Stimulated activated CD4-positive, alpha-beta T cell treated with anti-CD3 and anti-CD28 coated beads, Interleukin-4, amount 100 ng/mL, for 1 hour (primary cell): ENCODE measurements at places on chromosomes 12 and 14.

GRCh38 chr12:113684053-113684907, 212.6 kb upstream of the LHX5 start:
- DNase-seq: no peak

- DNase-seq: no peak
These were observed 1.3 kb upstream of the IGFBP6 start for GRCh38 chr12:53096089-53096741.

DNA sequence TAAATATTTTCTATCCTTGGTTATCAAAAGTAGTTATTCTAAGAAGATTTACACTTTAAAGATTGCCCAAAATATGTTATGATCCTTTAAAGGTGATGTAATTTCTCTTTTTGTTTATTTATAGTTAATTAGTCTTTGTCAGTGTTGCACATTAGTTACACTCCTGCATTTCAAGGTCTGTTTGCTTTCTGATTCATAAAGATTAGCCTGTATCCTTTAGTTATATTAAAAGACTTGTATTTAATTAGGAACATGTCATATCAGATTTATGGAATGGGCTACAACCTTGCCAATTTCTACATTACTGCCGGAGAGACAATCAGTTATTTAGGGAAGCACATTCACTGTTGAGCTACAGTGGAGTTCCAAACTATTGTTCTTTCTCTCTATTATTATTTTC, 3.5 kb downstream of the EPYC start:
- DNase-seq: no peak

- DNase-seq: no peak
These were observed 282.9 kb downstream of the CCER1 start for GRCh38 chr12:90672081-90672480.
